ENCODE measurements at places on chromosomes 16 and 17. TPM values are rescaled to one million over a fixed set of nuclear protein-coding genes. Genes with fewer than 3 reads are reported as not detected.

The EVPLL gene
- total RNA-seq: not detected

The FAM20A gene
- 5.8 TPM for total RNA-seq

The TLCD2 gene
- total RNA-seq: 45.6 TPM

DNA sequence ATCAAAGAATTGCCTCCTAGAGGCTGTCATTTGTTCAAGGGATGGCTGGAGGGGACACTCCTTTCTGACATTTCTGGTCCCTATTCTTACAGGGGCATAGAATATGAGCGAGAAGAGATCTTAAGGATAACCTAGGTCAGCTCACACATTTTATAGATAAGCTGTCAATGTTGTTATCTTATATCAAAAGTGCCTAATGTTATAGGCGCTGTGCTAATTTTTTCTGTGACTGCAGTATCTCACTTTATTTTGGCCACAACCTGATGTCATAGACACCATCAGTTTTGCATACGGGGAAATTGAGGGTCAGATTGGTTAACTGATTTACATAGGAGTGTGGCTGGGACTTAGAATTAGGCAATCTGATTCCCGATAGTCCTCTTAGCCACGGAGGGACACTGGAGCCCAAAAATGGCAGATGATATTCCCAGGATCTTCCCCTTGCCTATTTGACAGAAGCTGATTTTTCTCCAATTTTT is 1.2 kb downstream of the CPD start:
- DNase-seq: no peak

- no peak for DNase-seq
Observed at GRCh38 chr17:13073018-13073417, 55.2 kb upstream of the ELAC2 start.

The TERF2IP gene
- 49.6 TPM for total RNA-seq
